ENCODE measurements at places on chromosomes 2 and 18.
A peak's percentile ranks its signal among the peaks of the same experiment; 100 is the strongest.

GRCh38 chr2:165268754-165269153, 29.5 kb downstream of the SCN2A start:
- no peak for DNase-seq

- no peak for DNase-seq
Measured at GRCh38 chr2:197674591-197674990, 796 bp downstream of the RFTN2 start.

GRCh38 chr2:228180181-228181097, 1.0 kb downstream of the SPHKAP start:
- peak; percentile 80 for DNase-seq

DNA sequence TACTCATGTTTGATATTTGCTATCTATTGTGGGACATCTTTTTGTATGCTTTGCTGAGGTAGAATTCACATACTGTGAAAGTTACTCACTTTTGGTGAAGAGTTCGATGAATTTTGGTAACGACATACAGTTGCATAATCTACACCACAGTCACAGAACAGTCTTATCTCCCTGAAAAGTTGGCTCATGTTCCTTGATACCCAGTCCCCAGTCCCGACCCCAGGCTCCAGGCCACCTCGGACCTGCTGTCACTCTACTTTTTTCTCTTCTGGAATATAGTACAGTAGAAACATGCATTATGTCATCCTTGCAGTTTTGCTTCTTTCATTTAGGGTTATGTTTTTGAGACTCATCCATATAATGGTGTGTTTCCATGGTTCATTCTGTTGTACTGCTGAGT, 191.7 kb downstream of the FAM210A start:
- no peak for DNase-seq

- DNase-seq, result no peak
Measured at GRCh38 chr2:217430916-217431576, 571.2 kb upstream of the TNP1 start.

DNA sequence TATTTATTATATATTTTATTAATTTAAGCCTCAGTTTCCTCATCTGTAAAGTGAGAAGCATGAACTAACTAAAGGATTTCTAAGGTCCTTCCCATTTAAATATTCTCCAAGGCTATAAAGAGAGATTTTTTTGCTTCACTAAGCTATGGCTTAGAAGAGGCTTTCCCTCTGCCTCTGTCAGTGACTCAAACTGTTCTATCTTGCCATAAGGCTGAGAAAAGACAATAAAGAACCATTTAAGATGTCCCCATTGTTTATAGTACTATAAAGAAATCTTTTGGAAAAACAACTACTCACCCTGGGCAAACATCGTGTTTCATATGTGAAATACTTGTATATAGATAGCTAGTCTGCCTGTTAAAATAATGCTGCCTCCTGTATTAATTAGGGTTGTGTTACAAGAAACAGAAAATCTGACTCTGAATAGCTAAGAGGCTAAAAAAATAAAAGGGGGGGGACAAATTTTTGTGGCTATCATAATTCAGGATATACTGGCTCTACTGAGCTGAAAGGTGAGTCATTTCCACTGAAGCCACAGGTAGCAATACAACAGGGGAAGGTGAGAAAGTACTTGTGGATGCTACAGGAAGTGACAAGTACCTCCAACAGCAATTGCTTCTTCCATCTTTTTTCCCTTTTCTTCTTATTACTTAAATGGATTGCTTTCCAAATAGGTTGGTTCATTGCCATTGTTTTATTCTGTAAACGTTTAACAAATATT, 25.4 kb downstream of the EPHA4 start:
- DNase-seq, result no peak

- DNase-seq, result no peak
Measured at GRCh38 chr2:111671426-111672150, 212.4 kb downstream of the ANAPC1 start.

GRCh38 chr2:172431463-172431862, 4.1 kb downstream of the ITGA6 start:
- peak; percentile 84 for DNase-seq

GRCh38 chr2:7191932-7192331, 274.7 kb downstream of the RNF144A start:
- no peak for DNase-seq

- no peak for DNase-seq
Measured at GRCh38 chr2:108367014-108367413, 10.7 kb upstream of the SULT1C4 start.

DNA sequence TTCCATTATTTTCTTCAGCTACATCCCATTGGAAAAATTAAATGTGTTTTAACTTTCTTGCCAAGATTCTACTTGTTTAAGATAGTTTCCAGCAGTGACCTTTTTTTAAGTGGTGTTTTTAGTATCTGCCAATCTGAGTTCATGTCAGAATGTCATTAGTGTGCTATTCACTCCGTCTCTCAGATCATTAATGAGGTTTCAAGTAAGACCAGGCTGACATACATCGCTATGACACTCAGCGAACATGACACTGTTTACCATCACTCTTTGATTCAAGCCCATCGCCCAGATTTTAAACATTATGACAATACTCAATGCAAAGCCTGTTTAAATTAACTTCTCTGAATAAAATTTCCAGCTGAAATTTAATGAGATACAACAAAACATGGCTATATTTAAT, 272.0 kb upstream of the KYNU start:
- DNase-seq, result no peak

- no peak for DNase-seq
Measured at GRCh38 chr2:143877056-143877455, 642.9 kb downstream of the ZEB2 start.

DNA sequence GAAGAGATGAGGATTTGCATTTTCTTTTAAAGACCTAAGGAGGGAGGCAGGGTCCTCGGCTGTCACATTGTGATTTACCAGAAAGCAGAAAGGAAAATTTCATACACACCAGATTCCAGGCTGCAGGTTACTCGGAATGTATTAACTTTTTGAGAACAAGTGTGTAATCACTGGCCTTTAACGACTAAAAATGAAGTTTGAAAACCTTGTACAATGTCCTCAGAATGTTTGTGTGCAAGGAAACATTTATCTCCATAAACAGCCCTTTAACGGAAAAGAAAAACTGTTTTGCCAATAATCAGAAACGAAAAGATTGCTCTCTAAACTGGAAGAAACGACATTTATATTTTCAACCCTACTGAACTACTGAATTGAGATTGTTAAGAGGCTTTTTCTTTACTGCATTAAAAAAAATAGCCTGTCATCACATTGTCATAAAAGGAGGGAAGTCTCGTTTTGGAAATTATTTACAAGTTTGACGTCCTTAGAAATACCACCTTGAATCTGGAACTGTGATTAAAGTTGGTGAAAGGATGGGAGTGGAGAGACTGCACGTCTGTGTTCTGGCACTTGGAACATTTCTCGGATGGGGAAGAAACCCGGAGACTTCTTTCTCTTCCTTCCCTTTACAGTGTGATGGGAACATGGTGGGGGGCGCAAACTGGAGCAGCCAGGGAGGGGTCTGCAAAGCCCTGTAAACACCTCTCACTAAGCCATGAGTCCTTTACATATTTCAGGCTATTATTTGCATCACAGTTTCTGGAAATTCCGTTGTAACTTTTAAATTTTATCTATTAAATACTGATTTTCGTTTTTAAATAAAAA, 134.1 kb upstream of the SIX3 start:
- no peak for DNase-seq

GRCh38 chr18:24986666-24987302, 365.2 kb downstream of the ZNF521 start:
- DNase-seq, result no peak

GRCh38 chr2:11073251-11073650, 82.0 kb upstream of the SLC66A3 start:
- DNase-seq, result no peak

DNA sequence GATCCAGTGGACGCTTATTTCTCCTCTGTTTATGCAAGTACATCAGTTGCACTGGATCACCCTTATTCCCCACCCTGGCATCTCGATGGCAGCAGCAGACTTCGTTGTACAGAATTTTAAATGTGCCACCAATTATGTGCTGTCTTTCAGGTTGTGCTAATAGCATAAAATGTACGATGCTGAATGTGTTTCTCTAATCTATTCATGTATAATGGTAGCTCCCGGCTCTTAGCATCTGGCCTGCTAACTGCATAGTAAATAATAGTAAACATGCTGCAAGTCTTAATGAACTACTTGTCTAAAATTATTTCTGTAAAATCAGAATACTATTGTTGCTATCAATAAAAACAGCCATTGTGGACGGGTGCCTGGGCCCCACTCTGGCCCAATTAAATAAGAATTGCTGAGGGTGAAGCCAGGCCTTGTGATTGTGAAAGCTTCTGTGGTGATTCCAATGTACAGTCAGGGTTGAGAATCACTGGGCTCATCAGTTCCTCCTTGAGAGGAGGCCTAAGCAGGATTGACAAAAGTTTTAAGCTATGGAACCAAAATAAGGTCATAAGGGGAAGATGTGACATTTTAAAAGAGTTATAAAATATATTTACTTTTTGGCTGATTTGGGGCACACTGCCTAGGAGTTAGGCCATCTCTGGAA, 14.4 kb upstream of the MYO3B start:
- no peak for DNase-seq

GRCh38 chr2:141767051-141767450, 363.8 kb downstream of the LRP1B start:
- no peak for DNase-seq

GRCh38 chr18:79309614-79310358, 85.9 kb upstream of the NFATC1 start:
- DNase-seq, result no peak

- DNase-seq, result no peak
Measured at GRCh38 chr2:19261061-19261460, 97.4 kb downstream of the OSR1 start.

- peak; percentile 9 for DNase-seq
Measured at GRCh38 chr2:65227020-65227455, 593 bp upstream of the ACTR2 start.

- DNase-seq, result no peak
Measured at GRCh38 chr2:120285056-120285455, 32.4 kb downstream of the RALB start.

DNA sequence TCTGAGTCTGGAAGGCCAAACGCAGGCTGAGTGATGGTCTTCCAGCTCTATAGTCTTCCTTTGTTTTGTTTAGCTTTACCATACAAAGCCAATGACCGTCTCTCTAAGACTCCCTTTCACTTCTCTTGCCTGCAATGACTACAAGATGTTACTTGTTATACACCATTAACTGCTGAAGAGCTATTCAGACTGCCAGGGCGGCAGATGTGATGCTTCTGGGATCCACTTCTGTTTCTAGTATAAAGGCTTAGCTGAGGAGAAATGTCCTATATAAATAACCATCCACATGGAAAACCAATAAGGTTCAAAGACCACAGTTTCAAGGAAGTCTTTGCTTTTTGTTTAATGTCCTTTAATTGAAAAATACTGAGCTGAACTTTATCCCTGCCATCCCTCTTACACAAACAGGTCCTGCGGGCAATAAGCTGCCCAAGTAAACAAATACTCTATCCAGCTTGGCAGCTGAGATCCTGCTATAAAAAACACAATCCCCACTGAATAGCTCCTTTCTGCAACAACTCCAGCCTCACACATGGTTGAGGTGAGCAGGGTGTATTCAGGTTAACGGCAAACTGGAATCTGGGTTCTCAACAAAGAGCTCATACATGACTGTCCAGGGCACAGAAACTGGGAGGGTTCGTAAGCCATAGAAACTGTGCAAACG, 124.6 kb downstream of the VIT start:
- no peak for DNase-seq

GRCh38 chr2:136863874-136864273, 98.5 kb downstream of the THSD7B start:
- DNase-seq, result no peak
